Muscle of leg (tissue), 16 donors: ENCODE measurements at places on chromosomes 13 and 19. TPM values are rescaled to one million over a fixed set of nuclear protein-coding genes. Genes with fewer than 3 reads are reported as not detected.

- peak; percentile 74 for DNase-seq
These were observed 1.3 kb upstream of the LRCH1 start for GRCh38 chr13:46551410-46552302.

DNA sequence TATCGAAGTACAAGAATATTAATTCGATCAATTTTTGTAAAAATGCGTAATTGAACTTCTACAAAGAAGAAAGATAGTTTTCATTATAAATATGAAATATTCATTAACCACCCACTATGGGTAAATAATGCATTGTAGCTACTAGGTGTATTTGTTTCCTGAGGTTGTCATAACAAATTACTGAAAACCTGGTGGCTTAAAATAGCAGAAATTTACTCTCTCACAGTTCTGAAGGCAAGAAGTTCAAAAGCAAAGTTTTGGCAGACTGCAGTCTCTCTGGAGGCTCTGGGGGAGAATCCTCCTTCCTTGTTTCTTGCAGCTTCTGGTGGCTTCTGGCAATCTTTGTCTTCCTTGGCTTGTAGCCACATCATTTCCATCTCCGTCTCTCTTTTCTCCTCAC, 99.2 kb upstream of the MIR17HG start:
- peak; percentile 27 for DNase-seq

DNA sequence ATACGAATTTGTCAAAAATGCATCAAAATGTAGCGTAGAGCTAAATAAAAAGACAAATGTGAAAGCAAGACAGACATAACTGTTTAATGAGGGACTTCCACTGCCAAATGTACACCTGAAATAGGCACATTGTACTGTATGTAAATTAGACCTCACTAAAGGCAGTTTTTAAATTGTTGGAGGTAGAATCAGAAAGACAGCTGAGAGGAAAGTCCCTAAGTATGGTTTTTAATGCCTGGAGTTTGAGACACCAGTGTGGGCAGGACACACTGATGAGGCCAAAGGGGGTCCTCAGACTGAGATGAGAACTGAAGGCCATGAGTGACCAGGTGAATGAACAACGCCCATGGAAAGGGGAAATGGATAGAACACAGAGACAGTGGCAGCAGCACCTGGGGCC, 22.9 kb downstream of the MED26 start:
- DNase-seq, result no peak

GRCh38 chr13:77306458-77306857, 20.4 kb downstream of the MYCBP2 start:
- DNase-seq, result no peak

DNA sequence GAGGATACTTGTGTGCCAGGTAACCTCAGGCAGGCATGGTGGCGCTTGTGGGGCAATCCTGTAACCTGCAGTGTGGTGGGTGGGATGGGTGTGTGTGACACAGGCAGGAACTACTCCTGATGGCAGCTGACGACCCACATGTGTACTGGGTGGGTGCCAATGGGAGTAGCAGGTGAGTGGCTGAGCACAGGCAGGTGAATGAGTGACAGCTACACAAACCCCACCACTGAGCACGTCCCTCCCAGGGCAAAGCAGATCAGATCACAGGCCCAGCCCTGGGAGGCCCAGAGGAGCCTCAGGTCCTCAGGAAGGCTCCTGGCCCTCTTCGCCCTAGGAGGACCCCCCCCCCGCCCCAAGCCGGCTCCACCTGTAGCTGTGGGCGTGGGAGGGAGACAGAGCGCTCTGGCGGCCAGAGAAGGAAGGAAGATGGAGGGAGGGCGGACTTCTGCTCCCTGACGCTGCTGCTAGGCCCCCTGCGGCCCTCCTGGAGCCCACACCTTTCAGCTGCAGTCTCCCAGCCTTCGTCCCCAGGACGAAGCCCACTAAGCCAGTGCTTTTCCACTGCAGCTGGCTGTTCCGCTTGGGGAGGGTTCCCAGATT, 1.3 kb upstream of the ZNF181 start:
- DNase-seq, result peak; percentile 11

DNA sequence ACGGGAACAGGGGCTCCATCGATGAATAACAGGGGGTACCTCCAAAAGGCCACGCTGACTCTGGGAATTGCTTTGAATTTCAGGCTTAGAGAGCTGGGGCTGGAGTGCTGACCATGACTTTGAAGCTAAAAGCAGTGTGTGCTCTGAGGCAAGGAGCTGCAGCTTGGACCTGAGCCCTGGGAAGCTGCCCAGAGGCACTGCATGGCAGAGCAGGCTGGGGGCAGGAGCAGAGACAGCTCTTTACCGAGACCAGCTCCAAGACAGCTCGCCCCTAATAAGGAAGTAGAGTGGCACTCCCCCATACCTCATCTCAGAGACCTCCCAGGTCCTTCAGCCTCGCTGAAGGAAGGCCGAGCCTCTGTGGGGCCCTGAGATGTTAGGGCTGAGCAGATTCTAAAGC, 200.2 kb downstream of the COL4A1 start:
- DNase-seq, result no peak

Gene PEAK3
- not detected for total RNA-seq

Gene ZNF486
- total RNA-seq, result 6.9 TPM

Gene PSG7
- not detected for total RNA-seq

Gene ATP8B3
- total RNA-seq, result 0.35 TPM

Gene RFPL4AL1
- total RNA-seq, result 0.66 TPM

Gene SYNGR4
- total RNA-seq, result not detected

Gene LYPD3
- total RNA-seq, result 0.49 TPM

Gene GAPDHS
- not detected for total RNA-seq

Gene SLC7A9
- 0.22 TPM for total RNA-seq

Gene TRMT1
- 20.0 TPM for total RNA-seq
